ENCODE measurements at places on chromosomes 12 and 14. TPM values are rescaled to one million over a fixed set of nuclear protein-coding genes. Genes with fewer than 3 reads are reported as not detected.

The OR4N5 gene
- total RNA-seq = not detected

The TAS2R31 gene
- total RNA-seq = 0.44 TPM

The NOXRED1 gene
- total RNA-seq = not detected

The LTBR gene
- 0.44 TPM for total RNA-seq

The BCL2L14 gene
- total RNA-seq = 0.61 TPM

The TEAD4 gene
- not detected for total RNA-seq

The FAM181A gene
- not detected for total RNA-seq

The PLEKHG7 gene
- not detected for total RNA-seq

The AREL1 gene
- 60.1 TPM for total RNA-seq

The KLHL33 gene
- total RNA-seq = 0.19 TPM

GRCh38 chr12:94172973-94173372 lies 24.6 kb downstream of the PLXNC1 start:
- DNase-seq = no peak

- DNase-seq = no peak
Measured at GRCh38 chr14:64474698-64475097, 9.4 kb downstream of the AKAP5 start.

DNA sequence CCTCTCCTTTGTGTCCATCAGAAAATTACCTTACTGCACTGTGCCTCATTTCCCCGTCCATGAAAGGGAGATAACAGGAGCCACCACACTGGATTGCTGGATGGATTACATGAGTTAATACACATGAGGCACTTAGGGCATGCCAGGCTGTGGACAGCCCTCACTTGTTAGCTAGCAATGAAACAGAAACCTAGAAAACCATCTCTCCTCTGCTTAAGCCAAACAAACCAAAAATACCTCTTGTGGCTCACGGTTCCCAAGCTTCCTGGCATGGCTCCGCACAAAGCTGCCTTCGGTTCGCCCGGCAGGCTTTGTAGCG lies 660 bp upstream of the HCFC2 start:
- no peak for DNase-seq

- no peak for DNase-seq
Measured at GRCh38 chr12:88579601-88580050, 645 bp downstream of the KITLG start.

GRCh38 chr12:82326905-82327503 lies 31.2 kb downstream of the CCDC59 start:
- peak; percentile 21 for DNase-seq

DNA sequence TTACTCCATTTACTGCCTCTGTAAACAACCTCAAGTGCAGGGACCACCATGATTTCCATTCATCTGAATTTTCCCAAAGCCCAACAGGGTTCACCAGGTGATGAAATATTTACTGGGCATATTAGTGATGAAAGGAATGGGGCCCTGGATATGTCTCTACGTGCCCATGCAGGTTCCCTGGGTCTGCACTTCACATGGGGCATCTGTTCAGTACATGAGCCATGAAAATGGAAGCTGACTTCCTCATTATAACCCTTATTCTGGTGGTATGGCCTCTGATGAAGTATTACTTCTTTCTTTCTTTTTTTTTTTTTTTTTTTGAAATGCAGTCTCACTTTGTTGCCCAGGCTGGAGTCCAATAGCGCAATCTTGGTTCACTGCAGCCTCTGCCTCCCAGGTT lies 26.5 kb upstream of the CORO1C start:
- no peak for DNase-seq

GRCh38 chr12:128551266-128551665 lies 272.5 kb downstream of the SLC15A4 start:
- DNase-seq = no peak

GRCh38 chr12:77357655-77358054 lies 292.3 kb upstream of the E2F7 start:
- DNase-seq = no peak

All from CD8-positive, alpha-beta T cell (primary cell).